ENCODE measurements at places on chromosomes 4 and X.
A peak's percentile ranks its signal among the peaks of the same experiment; 100 is the strongest.

DNA sequence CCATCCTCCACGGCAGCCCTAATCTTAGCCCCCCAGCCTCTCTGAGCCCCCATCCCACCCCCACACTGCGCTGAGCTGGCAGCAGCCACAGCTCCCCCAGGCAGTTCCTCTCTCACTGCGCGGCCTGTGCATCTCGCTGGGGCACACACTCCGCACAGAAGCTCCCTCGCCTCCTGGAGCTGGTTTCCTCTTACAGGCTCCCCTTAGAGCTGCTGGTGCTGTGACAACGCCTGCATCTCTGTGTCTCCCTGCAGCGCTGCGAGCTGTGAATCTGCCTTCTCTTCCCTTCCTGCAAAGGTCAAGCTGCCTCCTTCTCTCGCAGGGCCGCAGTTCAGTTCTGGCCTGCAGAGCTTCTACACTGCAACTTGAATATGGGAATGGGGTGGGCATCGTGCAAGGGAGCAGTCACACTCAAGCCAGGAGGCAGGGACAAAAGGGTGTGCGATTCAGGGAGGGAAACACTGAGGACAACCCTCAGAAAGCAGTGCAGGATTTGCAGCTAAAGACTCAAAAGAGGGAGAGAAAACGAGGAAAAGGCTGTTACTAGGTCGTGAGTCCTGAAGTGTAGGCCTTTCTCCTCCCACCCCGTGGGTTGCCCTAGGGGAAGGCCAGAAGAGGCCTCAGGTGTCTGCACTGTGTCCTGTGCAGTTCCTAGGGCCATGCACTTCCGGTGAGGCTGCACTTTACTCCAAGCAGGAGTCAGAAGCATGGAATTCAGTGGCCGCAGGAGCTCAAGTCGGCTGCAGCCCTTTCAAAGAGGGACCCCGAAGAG, 87.0 kb downstream of the BCOR start:
- DNase-seq, result no peak

DNA sequence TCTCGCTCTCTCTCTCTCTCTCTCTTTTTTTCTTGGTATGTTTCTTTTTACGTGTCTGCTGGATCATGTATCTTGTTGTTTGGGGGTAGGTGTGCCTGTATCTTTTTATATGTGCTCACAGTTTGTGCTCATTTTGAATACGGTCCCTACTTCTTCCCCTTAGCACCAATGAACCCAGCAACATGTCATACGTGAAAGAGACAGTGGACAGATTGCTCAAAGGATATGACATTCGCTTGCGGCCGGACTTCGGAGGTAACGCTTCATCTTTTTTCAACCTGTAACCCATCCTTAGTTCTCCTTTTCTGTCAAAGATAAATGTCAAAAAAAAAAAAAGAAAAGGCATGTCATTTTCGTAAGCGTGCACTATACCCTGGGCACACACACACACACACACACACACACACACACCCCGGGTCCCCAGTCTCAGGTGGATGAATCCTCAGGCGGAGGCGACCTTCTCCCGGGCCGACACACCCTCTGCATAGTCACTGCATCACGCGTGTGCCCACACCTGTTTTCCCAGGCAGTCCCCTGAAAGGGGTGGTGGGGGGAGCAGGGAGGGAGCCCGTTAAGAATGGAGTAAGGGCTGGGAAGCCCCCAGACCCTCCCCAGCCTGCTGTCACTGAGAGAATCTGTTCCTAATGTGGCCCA, 511 bp downstream of the GABRB1 start:
- peak; percentile 22 for DNase-seq

DNA sequence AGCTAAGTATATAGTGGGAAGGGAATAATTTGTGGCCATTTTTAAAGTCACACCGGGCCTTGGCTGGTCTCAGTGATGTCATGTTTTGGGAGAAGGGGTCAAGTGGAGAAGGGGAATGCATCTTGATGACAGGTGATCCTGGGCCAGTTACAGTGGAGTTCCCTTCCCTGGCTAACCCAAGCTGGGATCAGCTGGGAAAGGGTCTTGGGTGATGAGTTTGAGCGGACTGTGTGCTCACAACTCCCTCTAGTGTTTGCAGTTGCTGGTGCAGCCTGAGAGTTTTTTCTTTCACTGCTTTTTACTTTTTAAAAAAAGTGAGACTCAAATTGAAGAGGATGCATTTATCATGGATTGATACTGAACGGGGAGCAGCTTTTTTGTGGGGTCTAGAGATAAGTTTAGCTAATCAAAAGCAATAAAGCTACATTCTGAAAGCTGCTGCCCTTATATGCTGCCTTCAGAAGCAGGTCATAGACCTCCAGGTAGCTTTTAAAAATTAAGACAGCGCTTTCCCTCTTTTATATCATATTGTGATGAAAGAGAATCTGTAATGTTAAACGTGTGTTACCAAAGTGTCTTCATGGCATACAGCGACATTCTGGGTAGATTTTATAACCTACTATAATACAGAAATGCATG, 164.7 kb downstream of the DCLK2 start:
- peak; percentile 43 for DNase-seq

DNA sequence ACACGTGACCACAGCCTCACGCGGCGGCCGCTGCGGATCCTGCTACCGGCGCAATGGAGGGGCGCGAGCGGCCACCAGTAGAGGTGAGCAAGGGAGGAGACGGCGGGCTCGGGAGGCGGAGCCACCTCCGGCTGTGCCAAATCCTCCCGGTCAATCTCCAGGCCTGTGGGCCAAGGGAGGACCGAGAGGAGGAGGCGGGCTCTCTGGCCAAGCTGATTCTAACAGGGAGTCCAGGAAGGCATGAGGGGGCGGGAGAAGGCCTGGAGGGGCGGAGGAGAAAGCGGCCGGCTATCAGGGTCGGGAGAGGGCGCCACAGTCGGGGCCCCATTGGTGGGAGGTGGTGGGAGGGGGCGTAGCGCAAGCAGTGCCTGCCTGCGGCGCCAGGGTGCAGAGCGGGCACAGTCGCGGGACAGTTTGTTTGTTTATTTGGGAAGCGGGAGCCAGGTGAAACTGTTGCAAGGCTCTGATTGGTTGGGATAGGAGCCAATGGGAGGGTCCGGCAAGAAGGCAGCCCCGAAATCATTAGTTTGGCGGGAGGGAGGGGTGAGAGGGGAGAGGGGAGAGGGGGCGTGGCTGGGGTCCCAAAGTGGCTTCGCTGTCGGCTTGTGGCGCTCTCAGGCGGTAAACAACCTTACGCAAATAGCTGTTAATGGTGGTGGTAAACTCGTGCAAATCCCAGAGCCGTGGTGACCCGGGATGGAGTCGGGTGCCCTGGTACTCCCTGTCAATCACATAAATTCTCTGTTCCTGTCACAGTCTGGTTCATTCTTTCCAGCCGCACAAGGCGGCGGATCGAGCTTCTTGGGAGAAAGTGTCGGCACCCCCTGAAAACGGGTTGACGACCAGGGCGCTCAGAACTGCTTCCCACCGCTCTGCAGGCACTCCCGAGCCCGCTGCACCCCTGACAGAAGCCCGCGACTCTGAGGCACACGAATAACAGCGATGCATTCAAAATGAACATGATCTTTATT, at the start of gene IRS4:
Gene IRS4, minus strand, starts transcription at position 55 of the 971 bp plus-strand sequence.
- DNase-seq, result no peak

- DNase-seq, result no peak
Measured at GRCh38 chr4:110704748-110705439, 82.0 kb upstream of the PITX2 start.

DNA sequence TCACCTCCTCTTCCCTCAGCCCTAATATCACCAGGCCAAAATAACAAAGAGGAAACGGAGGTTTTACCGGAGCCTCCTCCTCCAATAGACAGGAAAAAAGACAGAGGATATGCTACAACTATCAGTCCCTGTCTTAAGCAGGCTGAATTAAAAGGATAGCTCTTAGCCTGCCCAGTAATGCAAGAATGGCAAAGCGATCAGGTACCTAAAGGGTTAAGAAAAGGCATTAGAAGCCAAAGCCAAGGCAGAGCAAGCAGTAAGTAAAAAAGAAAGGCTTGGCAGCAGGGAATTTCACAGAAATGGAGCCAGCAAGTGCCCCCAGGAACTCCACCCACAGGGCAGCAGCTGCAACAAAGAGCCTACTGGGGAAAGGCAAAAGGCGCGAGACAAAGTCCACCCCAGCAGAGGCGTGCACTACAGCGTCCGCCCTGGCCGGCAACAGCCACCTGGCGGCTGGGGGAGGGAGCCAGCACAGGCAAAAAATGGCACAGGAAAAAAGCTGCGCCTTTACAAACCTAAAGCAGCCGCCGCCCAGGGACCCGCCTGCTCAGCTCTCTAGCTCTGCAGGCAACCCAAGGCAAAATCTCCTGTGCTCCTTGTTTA, 220.6 kb upstream of the ZC4H2 start:
- DNase-seq, result no peak

DNA sequence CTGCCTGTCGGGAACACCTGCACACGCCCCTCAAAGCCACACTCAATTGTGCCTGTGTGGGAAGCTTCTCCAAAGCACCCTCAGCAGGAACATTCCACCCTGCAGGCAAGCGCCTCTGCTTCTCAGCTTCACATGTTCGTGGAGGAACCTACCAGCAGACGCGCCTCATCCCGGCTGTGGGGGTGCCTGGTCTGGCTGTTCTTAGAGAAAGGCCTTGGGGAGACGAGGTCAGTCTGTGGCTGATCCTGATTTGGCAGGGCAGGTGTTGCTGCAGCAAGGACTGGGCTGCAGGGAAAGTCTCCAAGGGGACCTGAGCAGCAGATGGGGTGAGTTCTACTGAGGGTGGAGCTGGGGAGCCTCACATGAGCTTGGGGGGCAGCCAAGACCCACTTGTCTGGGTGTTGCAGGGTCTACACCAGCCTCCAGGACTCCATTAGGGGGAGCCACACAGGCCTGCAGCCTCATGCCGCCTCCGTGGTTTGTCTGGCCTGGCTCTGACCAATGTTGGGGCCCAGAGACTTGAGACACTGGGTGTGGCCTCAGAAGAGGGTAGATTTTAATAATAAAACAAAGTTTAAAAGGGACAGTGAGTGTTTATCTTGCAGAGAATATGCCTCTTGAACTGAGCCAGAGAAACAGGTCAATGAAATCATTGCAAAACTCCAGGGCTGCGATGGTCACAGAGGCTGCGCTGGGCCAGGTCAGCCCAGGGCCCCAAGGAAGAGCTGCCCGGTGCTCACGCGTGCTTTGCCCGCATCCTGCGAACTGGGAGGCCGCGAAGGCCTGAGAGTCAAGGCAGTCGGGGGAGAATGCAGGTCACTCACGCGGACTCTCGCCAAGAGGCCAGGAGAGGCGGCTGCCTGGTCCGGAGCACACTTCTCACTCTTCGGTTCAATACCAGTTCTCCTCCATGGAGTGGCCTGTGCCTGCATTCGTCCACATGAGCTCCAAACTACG, 21.1 kb downstream of the RNF212 start:
- DNase-seq, result peak; percentile 22

DNA sequence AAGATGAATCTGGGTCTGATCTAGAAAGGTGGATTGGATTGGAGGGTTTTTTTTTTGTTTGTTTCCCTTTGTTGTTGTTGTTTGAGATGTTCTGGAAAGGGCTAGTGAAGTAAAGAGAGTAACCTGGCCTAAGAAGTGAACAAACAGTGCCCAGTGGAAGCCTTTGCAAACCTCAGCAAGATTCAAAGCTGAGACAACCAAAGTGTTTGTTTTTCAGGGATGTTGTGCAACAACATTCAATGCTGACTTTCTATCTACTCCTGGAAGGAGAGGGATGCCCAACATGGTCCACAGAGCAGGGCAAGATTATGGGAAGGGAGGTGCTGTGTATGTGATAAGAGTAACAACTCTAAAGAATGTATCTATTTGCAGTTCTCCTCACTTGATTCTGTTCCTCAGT, 11.3 kb downstream of the BEX1 start:
- no peak for DNase-seq

DNA sequence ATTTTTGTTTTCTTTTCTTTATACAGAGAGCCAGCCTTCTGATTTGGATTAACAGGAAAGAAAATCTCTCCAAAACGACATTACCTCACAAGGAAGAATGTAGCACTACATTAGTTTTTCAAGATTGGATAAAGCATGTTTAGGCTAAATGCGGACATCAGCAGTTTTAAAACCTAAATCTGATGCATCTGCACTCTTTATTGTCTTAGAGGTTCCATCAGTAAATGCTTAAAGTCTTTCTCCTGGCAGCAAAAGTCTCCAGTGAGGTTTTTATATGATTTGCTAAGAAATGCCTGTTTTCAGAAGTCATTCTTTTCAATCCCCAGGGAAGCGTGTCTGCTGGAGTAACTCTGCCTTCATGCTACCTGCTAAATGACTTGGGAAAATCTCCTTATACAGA, 912.9 kb upstream of the INTU start:
- DNase-seq, result no peak

DNA sequence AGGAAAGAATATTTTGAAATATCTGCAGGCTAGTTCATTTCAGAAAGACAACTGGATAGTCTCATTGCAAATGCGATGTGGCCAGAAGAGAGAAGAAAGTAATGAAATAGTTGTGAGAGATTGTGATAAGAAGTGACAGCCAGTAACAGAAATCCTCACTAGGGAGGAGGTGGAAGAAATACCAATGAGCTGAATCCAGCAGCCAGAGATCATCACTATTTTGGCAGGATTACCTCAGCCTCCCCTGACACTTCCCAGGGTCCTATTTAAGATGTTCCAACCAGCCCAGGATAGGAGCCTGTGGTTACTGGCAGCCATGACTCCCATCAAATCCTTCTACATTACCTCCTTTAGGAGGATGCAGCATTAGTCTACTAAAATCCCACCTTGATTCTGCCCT, 76.7 kb upstream of the ARHGAP24 start:
- no peak for DNase-seq

- DNase-seq, result no peak
Measured at GRCh38 chr4:97411356-97411755, 731.9 kb downstream of the STPG2 start.

DNA sequence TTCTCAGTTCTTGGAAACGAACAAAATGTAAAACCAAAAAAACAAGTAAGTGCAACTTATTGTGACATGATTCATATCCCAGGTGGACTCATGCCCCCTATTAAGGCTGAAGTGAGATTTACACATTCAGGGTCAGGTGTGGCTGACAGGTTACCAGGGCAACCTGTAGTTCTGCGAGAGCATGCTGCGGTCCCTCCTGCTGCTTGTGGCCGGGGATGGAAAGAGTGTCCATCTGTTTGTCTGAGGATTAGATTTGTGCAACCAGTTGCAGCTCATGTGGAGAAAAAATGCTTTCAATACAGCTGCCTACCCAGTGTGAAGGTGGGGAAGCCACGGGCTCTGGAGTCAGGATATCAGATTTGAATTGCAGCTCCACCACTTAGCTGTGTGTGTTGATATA, 78.8 kb downstream of the FAM184B start:
- no peak for DNase-seq

- no peak for DNase-seq
Measured at GRCh38 chr4:176882206-176882605, 89.5 kb upstream of the VEGFC start.

GRCh38 chr4:73744203-73744602, 3.8 kb downstream of the CXCL8 start:
- no peak for DNase-seq
